ENCODE measurements at places on chromosomes 11 and 22. TPM values are rescaled to one million over a fixed set of nuclear protein-coding genes. Genes with fewer than 3 reads are reported as not detected.

DNA sequence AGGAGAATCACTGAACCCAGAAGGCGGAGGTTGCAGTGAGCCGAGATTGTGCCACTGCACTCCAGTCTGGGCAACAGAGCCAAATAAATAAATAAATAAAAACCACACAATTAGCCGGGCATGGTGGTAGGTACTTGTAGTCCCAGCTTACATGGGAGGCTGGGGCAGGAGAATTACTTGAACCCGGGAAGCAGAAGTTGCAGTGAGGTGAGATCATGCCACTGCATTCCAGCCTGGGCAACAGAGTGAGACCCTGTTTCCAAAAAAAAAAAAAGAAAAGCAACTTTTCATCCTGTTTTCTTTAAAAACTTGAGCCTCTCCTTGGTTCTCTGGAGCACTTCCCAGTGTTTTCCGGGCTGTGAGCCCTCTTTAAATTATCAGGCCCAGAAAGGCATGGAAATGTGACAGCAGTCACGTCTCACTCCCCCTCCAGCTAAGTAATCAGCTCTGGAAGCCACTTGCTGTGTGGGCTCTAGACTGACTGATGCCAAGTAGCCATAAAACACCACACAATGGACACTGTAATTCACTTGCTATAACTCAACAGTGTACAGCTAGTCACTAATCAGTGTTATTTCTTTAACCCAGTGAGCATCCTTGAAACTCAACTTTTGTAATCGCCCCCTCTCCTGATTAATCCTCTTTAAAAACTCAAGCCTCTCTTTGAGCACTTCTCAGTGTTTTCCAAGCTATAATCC is 13.0 kb upstream of the MCHR1 start:
- no peaks in the 10 kb centered on the region for H3K36me3 ChIP-seq
- no peak overlapping the region for H3K4me3 ChIP-seq
- H3K4me1 ChIP-seq, result no peaks in the 10 kb centered on the region
- peak overlapping the region; percentile 63 for H3K27ac ChIP-seq
- H3K27me3 ChIP-seq, result no peaks in the 10 kb centered on the region
- DNase-seq, result no peak

- H3K27me3 ChIP-seq, result no peaks in the 10 kb centered on the region
- peaks cover 6% of the 10 kb centered on the region for H3K36me3 ChIP-seq
- H3K27ac ChIP-seq, result peak overlapping the region; percentile 71
- H3K4me1 ChIP-seq, result peaks cover 59% of the 10 kb centered on the region
- peak overlapping the region; percentile 77 for H3K4me3 ChIP-seq
These were observed 468 bp downstream of the ZDHHC8 start for GRCh38 chr22:20131859-20132685.

- peaks cover 8% of the 10 kb centered on the region for H3K4me1 ChIP-seq
- H3K27ac ChIP-seq, result no peak overlapping the region
- H3K36me3 ChIP-seq, result no peaks in the 10 kb centered on the region
- no peaks in the 10 kb centered on the region for H3K27me3 ChIP-seq
- DNase-seq, result no peak
- no peak overlapping the region for H3K4me3 ChIP-seq
These were observed 4.3 kb downstream of the SIAE start for GRCh38 chr11:124669193-124669592.

DNA sequence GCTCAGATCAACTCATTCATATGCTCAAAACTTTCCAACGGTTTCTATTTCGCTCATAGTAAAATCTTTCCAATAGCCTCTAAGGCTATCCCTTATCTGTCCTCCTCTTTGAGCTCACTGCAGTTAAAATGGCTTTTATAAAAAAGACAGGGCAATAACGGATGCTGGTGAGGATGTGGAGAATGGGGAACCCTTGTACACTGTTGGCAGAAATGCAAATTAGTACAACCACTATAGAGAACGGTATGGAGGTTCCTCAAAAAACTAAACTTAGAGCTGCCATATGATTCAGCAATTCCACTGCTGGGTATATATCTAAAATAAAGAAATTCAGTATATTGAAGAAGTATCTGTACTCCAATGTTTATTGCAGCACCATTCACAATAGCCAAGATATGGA is 345.6 kb downstream of the DLG2 start:
- no peaks in the 10 kb centered on the region for H3K27me3 ChIP-seq
- no peak overlapping the region for H3K4me3 ChIP-seq
- H3K27ac ChIP-seq, result no peak overlapping the region
- H3K36me3 ChIP-seq, result no peaks in the 10 kb centered on the region
- no peaks in the 10 kb centered on the region for H3K4me1 ChIP-seq

- no peaks in the 10 kb centered on the region for H3K27me3 ChIP-seq
- H3K4me1 ChIP-seq, result no peaks in the 10 kb centered on the region
- H3K27ac ChIP-seq, result no peak overlapping the region
- H3K4me3 ChIP-seq, result no peak overlapping the region
- no peaks in the 10 kb centered on the region for H3K36me3 ChIP-seq
These were observed 32.2 kb downstream of the C11orf91 start for GRCh38 chr11:33668468-33668825.

GRCh38 chr11:67368621-67369020 is 4.8 kb downstream of the CLCF1 start:
- peaks cover 80% of the 10 kb centered on the region for H3K4me1 ChIP-seq
- no peaks in the 10 kb centered on the region for H3K36me3 ChIP-seq
- H3K27ac ChIP-seq, result peak overlapping the region; percentile 71
- H3K4me3 ChIP-seq, result no peak overlapping the region

DNA sequence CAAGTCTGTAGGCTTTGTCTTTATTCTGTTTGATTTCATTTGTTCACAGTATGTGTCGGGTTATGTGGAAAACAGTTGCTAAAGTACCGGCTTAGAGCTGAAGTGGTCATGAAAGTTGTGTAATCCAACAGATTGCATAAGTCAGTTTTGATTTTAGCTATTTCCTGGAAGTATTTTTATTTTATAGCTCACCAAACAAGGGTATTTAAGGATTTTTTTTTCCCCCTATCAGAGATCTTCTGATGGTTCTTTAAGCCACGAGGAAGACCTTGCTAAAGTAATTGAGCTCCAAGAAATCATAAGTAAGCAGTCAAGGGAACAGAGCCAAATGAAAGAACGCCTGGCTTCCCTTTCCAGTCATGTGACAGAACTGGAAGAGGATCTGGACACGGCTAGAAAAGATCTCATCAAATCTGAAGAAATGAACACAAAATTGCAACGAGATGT is 55.9 kb downstream of the PPFIA1 start:
- no peak overlapping the region for H3K4me3 ChIP-seq
- peaks cover 26% of the 10 kb centered on the region for H3K36me3 ChIP-seq
- H3K27ac ChIP-seq, result peak overlapping the region; percentile 20
- peak; percentile 75 for DNase-seq

GRCh38 chr11:8558436-8558835 is 35.6 kb downstream of the STK33 start:
- peaks cover 8% of the 10 kb centered on the region for H3K4me1 ChIP-seq
- no peak for DNase-seq
- H3K36me3 ChIP-seq, result no peaks in the 10 kb centered on the region
- no peak overlapping the region for H3K4me3 ChIP-seq
- no peak overlapping the region for H3K27ac ChIP-seq

DNA sequence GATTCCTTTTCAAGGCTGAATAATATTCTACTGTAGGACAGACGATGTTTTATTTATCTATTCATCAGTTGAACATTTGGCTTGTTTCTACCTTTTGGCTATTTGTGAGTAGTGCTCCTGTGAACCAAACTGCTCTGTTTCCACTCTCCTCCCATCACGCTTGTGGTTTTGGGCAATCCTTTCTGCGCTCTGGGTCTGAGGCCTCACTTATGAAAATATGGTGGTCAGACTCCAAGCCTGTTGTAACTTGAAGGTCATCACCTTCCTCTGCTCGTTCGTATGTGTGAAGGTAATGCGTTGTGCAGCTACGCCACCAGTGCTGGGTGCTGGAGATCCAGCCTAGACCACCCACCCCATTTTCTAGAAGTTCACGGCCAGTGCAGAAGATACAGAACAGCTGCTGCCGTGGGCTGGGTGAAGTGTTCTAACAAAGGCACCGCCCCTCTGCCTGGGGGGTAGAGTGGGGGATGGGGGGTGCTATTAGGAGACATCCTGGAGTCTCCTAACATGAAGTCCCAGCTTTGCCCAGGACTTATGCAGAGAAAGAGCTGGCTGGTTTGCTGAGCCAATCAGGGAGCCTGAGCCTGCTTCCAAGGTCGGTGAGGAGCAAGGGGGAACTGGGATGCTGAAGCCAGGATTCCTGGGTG is 21.0 kb downstream of the PTPN5 start:
- no peaks in the 10 kb centered on the region for H3K4me1 ChIP-seq
- H3K36me3 ChIP-seq, result no peaks in the 10 kb centered on the region
- H3K4me3 ChIP-seq, result no peak overlapping the region
- DNase-seq, result no peak
- no peak overlapping the region for H3K27ac ChIP-seq

GRCh38 chr11:97259434-97259833 is 869.6 kb downstream of the JRKL start:
- H3K4me3 ChIP-seq, result no peak overlapping the region
- no peak overlapping the region for H3K27ac ChIP-seq
- H3K27me3 ChIP-seq, result no peaks in the 10 kb centered on the region
- no peaks in the 10 kb centered on the region for H3K36me3 ChIP-seq
- no peak for DNase-seq

- DNase-seq, result peak; percentile 71
- H3K36me3 ChIP-seq, result no peaks in the 10 kb centered on the region
- H3K27me3 ChIP-seq, result no peaks in the 10 kb centered on the region
- H3K27ac ChIP-seq, result peak within 1 kb of the TSS; percentile 66
These were observed at the start of gene GSTT4 for GRCh38 chr22:24005201-24005600. GSTT4 (minus strand) TSS chr22:24005453; CDS start chr22:24005356, 97 bp downstream.

GRCh38 chr11:91495837-91496236 is 728.8 kb upstream of the FAT3 start:
- no peak for DNase-seq
- no peaks in the 10 kb centered on the region for H3K27me3 ChIP-seq

GRCh38 chr22:39179841-39180335 is 27.4 kb upstream of the CBX7 start:
- no peak overlapping the region for H3K4me3 ChIP-seq
- H3K4me1 ChIP-seq, result peaks cover 23% of the 10 kb centered on the region
- no peaks in the 10 kb centered on the region for H3K27me3 ChIP-seq
- H3K27ac ChIP-seq, result peak overlapping the region; percentile 31
- no peaks in the 10 kb centered on the region for H3K36me3 ChIP-seq
- no peak for DNase-seq

DNA sequence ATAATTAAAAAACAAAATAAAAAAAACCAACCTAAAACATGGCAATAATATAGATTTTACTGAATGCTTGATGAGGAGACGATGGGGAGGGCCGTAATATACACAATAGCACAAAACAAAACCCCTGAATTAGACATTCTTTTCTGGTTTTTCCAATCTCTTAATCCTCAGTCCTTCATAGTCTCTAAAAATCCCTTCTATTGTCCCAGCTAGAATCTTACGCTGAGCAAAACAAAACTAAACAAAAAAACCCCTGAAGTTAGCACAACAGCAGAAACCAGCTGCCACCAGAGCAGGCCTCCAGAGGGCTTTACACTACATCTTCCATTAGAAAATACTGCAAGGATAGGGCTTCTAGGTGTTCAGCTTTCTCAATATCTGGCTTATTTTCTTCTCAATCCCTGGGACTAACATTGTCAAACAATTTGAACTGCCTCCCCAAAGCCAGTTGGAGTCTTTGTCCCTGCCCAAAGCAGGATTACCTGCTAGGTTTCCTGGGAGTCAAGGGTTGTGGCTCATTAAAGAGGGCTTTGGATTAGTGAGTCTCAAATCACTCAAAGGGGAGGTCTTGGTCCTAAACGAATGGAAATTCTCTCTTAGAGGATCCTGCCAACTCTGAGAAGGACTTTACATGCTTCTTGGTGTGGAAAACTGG is 2.1 kb upstream of the RNF26 start:
- no peak overlapping the region for H3K4me3 ChIP-seq
- H3K27me3 ChIP-seq, result no peaks in the 10 kb centered on the region
- H3K36me3 ChIP-seq, result no peaks in the 10 kb centered on the region
- DNase-seq, result no peak
- H3K27ac ChIP-seq, result no peak overlapping the region
- no peaks in the 10 kb centered on the region for H3K4me1 ChIP-seq

GRCh38 chr11:105233285-105233684 is 93.7 kb upstream of the CARD18 start:
- H3K27me3 ChIP-seq, result no peaks in the 10 kb centered on the region
- H3K4me3 ChIP-seq, result no peak overlapping the region
- DNase-seq, result no peak
- H3K27ac ChIP-seq, result no peak overlapping the region
- H3K4me1 ChIP-seq, result no peaks in the 10 kb centered on the region
- no peaks in the 10 kb centered on the region for H3K36me3 ChIP-seq

DNA sequence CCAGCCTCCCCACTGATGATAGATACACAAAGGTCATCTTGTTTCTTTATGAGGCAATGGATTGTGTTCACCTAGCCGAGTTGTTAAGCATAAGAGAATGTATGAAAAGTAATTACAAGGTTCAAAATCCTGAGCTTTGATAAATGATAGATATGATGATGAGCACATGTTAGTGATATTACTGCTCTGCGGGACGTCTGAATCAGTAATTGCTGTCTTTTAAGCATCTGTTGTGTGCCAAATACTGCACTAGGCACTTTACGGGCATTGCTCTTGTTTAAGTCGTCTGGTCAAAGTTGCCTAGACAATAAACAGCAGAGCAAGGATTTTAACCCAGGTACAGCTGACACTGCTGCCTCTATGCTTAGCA is 559 bp upstream of the RNF141 start:
- H3K4me1 ChIP-seq, result peaks cover 10% of the 10 kb centered on the region
- H3K27ac ChIP-seq, result peak overlapping the region; percentile 86
- no peaks in the 10 kb centered on the region for H3K27me3 ChIP-seq
- H3K4me3 ChIP-seq, result peak overlapping the region; percentile 80
- H3K36me3 ChIP-seq, result no peaks in the 10 kb centered on the region
- no peak for DNase-seq

DNA sequence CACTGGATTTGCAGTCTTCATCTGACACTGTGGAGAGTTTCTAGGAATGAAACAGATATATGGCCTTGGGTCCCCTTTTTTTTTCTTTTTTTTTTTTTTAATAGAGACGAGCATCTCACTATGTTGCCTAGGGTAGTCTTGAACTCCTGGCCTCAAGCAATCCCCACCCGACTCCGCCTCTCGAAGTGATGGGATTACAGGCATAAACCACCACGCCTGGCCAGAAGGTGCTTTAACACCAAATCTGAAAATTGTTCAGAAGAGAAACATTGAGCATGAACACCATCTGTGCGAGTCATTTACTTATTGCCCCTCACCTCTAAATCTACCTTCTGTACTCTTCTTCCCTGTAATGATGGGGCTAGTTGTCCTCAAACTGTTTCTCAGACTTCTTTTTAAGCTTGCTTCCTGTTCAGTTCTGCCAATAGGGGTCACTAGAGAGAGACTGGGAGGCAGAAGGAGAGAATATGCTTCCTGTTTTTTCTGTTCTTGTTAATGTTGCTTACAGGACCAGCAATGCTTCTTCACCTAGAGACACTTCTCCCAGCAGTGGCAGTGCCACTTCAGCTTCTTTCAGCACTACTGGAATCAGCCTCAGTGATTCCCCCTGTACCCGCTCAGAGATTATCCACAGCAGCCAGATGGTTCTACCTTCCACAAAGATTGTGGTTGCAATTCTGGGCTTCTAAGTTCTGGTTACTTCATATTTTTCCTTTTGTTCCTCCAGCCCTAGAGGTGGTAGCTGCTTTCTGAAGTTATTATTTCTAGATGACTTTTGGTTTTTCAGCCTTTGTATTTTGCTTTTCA is 20.8 kb upstream of the ZBED5 start:
- no peaks in the 10 kb centered on the region for H3K27me3 ChIP-seq
- no peaks in the 10 kb centered on the region for H3K4me1 ChIP-seq
- H3K36me3 ChIP-seq, result no peaks in the 10 kb centered on the region
- DNase-seq, result no peak

The HEPN1 gene
- not detected for total RNA-seq

The LRRC74B gene
- total RNA-seq, result not detected

The C22orf31 gene
- total RNA-seq, result not detected

The SNX32 gene
- 1.2 TPM for total RNA-seq

The TMPRSS6 gene
- not detected for total RNA-seq

The RFPL1 gene
- not detected for total RNA-seq

The SLC22A12 gene
- not detected for total RNA-seq

All from sigmoid colon (tissue), 7 donors.